ENCODE measurements at places on chromosomes 12 and 14.

- DNase-seq = no peak
These were observed 337.4 kb upstream of the FKBP4 start for GRCh38 chr12:2457215-2457932.

DNA sequence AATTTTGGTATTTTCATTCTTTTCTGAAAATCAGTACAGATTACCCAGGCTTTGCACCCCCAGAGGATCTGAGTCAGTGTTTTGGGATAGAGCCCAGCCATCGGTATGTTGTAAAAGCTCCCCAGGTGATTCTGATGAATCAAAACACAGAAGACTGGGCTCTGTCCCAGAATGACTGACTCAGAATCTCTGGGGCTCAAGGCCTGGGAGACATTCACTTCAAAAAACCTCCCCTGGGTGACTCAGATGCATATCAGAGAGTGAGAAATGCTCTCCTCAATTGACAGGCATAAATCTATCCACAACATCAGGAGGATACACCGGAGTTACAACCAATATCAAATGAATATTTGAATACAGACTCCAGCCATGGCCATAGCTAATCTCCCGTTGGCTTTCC lies 32.6 kb downstream of the SLC35F4 start:
- no peak for DNase-seq

DNA sequence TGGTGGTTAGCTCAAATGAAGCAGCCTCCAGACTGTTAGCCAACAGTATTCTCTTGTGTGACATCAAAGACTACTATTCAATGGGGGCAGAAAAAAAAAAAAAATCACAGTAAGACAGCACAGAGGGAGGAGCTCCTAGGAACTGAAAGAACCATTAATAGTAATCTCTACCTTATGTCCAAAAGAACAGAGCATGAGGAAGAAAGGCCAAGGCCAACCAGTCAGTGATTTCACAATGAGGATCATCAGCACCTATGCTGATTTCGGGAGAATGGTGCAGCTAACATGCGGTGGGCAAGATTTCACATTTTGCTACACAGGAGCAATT lies 66.3 kb upstream of the SOX5 start:
- no peak for DNase-seq

- no peak for DNase-seq
These were observed 17.0 kb upstream of the IL22 start for GRCh38 chr12:68270358-68270757.

DNA sequence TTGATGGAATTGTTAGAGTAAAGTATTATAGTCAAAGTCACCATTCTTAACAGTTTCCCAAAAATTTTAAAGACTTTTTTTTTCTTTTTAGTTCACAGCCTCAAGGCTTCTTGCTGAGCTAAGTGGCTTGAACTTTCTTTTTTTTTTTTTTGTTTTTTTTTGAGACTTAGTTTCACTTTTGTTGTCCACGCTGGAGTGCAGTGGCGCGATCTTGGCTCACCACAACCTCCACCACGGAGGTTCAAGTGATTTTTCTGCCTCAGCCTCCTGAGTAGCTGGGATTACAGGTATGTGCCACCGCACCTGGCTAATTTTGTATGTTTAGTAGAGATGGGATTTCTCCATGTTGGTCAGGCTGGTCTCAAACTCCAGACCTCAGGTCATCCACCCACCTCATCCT lies 92.8 kb downstream of the SETD3 start:
- peak; percentile 57 for DNase-seq

- no peak for DNase-seq
These were observed 12.8 kb downstream of the ADGRD1 start for GRCh38 chr12:130966443-130967030.

GRCh38 chr14:55869397-55870049 lies 248.7 kb upstream of the PELI2 start:
- DNase-seq = no peak

DNA sequence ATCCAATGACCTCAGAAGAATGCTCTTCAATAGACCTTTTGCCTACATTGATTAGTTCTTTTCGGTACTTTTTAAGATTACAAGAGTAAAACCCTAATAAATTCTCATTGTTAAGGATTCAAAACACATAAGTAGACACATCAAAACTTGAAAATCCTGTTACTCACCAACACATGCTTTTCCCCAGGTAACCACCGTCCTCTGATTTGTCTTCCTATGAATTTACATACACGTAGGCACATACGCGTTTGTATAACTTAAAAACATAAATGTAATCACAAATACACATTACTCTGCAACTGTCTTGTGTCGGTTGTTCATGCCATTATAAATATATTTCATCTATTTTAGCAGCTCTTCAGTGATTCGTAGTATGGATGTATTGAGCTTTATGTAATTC lies 910 bp upstream of the WASHC4 start:
- DNase-seq = no peak

- no peak for DNase-seq
These were observed 16.4 kb downstream of the KRT18 start for GRCh38 chr12:52965337-52965731.

- DNase-seq = no peak
These were observed 61.6 kb downstream of the RIN3 start for GRCh38 chr14:92575061-92575747.

DNA sequence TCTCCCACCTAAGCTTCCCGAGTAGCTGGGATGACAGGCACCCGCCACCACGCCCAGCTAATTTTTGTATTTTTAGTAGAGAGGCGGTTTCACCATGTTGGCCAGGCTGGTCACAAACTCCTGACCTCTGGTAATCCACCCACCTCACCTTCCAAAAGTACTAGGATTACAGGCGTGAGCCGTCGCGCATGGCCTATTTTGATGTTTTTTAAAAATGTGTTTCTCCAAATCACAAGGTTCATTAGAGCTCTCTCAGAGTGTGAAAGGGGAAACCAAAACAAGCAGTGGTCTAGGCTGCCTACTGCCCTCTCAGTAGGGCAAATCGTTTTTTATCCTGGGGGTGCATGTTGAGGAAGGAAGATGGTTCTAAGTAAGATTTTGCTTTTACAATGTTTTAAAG lies 211.5 kb downstream of the PIK3C2G start:
- DNase-seq = no peak

GRCh38 chr14:75132382-75133086 lies 5.7 kb upstream of the NEK9 start:
- DNase-seq = peak; percentile 85

DNA sequence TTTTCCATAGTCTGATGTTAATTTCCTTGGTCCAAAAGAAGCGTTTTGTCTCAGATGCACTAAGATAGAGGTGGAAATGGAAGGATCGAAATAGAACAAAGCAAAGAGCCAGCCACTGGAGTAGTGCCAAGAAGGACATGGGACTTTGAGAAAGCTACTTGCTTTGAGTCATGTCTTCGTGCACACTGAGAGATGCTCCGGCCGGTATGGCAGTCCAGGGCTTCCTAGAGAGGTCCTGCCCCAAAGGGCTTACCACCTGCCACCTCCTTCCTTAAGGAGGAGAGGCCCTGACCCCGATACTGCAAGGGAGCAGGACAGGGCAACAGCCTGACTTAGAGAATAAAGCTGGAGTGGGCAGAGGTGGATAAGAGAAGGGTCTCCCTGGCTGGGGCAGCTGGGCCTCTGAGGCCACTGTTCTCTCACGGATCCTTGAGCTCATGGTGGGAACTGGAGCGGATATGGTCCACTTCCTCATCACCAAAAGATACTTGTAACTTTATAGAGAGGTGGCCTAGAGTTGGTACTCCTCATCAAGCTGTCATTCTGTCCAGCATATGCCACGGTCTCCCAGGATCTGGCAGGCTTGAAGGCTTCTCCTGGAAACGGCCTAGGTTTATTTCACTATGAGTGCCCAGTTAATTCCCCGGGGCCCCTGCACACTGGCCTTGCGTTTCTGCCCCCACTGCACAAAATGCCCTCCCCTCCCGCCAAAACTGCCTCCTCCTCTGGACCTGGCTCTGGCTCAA lies 57.4 kb downstream of the FOXN3 start:
- DNase-seq = no peak

- peak; percentile 78 for DNase-seq
These were observed 21.9 kb upstream of the HIP1R start for GRCh38 chr12:122813310-122813713.

- no peak for DNase-seq
These were observed 64.8 kb downstream of the PTHLH start for GRCh38 chr12:27907766-27908165.

GRCh38 chr14:70919774-70920173 lies 12.5 kb downstream of the PCNX1 start:
- peak; percentile 24 for DNase-seq

DNA sequence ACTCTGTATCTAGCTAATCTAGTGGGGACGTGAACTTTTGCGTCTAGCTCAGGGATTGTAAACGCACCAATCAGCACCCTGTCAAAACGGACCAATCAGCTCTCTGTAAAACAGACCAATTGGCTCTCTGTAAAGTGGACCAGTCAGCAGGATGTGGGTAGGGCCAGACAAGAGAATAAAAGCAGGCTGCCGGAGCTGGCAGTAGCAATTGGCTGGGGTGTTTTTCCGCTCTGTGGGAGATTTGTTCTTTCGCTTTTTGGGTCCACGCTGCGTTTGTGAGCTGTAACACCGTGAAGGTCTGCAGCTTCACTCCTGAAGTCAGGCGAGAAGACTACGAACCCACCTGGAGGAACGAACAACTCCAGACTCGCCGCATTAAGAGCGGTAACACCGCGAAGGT lies 76.5 kb downstream of the SPRING1 start:
- no peak for DNase-seq

DNA sequence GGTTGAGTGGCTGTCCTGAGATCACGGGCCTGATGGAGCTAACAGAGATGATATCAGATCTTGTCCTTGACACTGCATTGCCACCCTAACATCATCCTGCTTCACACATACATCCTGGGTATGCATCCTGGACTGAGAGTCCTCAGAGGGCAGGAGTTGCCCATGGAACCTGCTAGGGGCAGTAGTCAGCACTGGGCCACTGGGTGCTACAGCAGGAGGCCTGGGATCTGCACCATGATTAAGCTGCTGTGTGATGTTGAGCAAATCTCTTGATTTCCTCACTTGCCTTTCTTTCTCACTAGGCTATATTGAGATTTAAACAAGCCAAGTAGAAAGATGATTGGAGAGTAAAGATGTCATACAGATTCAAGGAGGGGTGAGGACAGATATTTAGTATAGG lies 22.1 kb upstream of the EIF4B start:
- peak; percentile 10 for DNase-seq

DNA sequence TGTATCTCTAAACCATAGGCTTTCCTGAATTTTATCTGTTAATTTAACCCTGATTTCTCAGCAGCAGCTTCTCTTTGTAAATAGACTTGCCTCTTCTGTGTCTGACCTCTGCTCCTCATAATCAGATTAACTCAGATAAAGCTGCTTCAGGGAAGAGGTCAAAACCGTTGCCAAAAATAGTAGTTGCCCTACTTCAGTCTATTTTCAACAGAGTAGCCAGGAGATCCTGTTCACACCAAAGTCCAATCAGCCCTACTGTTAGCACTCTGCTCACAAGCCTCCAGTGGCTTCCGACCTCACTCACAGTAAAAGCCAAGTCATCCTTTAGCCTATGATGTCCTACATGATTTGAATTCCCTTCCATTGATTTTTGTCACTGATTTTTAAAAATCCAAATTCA lies 258.4 kb downstream of the PPFIA2 start:
- DNase-seq = no peak

Data from common myeloid progenitor, CD34-positive (primary cell).